ENCODE measurements at places on chromosomes 16 and 17. TPM values are rescaled to one million over a fixed set of nuclear protein-coding genes. Genes with fewer than 3 reads are reported as not detected.

Gene KCTD19
- total RNA-seq: 0.24 TPM

Gene GDPD1
- 5.0 TPM for total RNA-seq

Gene TXNDC11
- total RNA-seq: 62.1 TPM

Gene CIAPIN1
- 67.4 TPM for total RNA-seq

Gene MPV17L
- total RNA-seq: 7.9 TPM

Gene SCIMP
- 1.5 TPM for total RNA-seq

Gene FBXL16
- total RNA-seq: 2.2 TPM

Gene PMFBP1
- total RNA-seq: 4.9 TPM

Gene WNK4
- 54.6 TPM for total RNA-seq

Gene CDIPT
- 62.7 TPM for total RNA-seq

Gene CDRT4
- 3.8 TPM for total RNA-seq

Gene XPO6
- 77.0 TPM for total RNA-seq

Gene OMG
- 0.40 TPM for total RNA-seq

Gene KCNH4
- not detected for total RNA-seq

Gene FUS
- 134 TPM for total RNA-seq

Gene CD300LB
- 0.69 TPM for total RNA-seq

Gene TBC1D3B
- total RNA-seq: 4.5 TPM

Gene HELZ
- 55.9 TPM for total RNA-seq

Gene EPN3
- total RNA-seq: 18.3 TPM

Gene KRT13
- total RNA-seq: not detected

Gene PMP22
- 40.4 TPM for total RNA-seq

Gene MRC2
- 10.9 TPM for total RNA-seq

Gene AANAT
- total RNA-seq: not detected

Gene KRT40
- not detected for total RNA-seq

Gene HOXB8
- total RNA-seq: 4.2 TPM

Gene AATK
- total RNA-seq: 9.1 TPM

Gene HSD11B2
- total RNA-seq: 378 TPM

Gene KCNH6
- total RNA-seq: 0.47 TPM

Gene KRT9
- total RNA-seq: not detected

Gene NATD1
- total RNA-seq: 1.8 TPM

Gene AKAP10
- total RNA-seq: 30.3 TPM

Gene MT4
- total RNA-seq: not detected

Gene OR2C1
- not detected for total RNA-seq

Gene PRCD
- 0.29 TPM for total RNA-seq

Gene AOC2
- total RNA-seq: 1.1 TPM

Gene TVP23A
- not detected for total RNA-seq

Gene NOG
- 0.16 TPM for total RNA-seq

Data from colonic mucosa (tissue), 4 donors.